ENCODE measurements at places on chromosomes 5 and 9.

- no peak for DNase-seq
Measured at GRCh38 chr5:58314356-58315210, 145.3 kb downstream of the PLK2 start.

GRCh38 chr9:86097510-86098224, 1.7 kb downstream of the GOLM1 start:
- no peak for DNase-seq

- DNase-seq: no peak
Measured at GRCh38 chr9:72581694-72582093, 60.3 kb downstream of the TMC1 start.

GRCh38 chr5:36593867-36594266, 12.5 kb upstream of the SLC1A3 start:
- DNase-seq: no peak

DNA sequence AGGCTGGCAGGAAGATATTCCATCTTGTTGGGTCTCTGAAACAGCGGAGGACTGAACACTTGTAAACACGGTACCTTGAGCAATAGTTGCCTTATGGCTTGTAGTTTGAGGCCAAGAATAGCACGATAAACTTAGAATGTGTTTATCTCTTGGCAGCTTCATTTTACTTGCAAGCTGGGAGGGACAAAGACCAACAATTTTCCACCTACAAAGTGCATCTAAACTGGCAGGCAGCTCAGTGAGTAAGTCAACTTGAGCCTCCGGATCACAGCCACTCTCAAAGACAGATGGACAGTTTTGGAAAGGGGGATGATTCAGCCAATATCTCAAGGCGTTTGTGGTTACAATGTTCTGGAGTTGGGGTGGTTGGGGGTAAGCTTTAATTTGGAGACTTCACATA, 652.6 kb downstream of the CETN3 start:
- DNase-seq: no peak

GRCh38 chr5:111262815-111263214, 38.6 kb downstream of the CAMK4 start:
- no peak for DNase-seq

GRCh38 chr5:112124788-112125187, 294.3 kb downstream of the EPB41L4A start:
- no peak for DNase-seq

GRCh38 chr5:165134155-165134554, 1628.7 kb downstream of the MAT2B start:
- no peak for DNase-seq

- no peak for DNase-seq
Measured at GRCh38 chr5:170368586-170368985, 20.6 kb downstream of the KCNMB1 start.

GRCh38 chr9:76417394-76417793, 23.2 kb upstream of the RFK start:
- DNase-seq: no peak

DNA sequence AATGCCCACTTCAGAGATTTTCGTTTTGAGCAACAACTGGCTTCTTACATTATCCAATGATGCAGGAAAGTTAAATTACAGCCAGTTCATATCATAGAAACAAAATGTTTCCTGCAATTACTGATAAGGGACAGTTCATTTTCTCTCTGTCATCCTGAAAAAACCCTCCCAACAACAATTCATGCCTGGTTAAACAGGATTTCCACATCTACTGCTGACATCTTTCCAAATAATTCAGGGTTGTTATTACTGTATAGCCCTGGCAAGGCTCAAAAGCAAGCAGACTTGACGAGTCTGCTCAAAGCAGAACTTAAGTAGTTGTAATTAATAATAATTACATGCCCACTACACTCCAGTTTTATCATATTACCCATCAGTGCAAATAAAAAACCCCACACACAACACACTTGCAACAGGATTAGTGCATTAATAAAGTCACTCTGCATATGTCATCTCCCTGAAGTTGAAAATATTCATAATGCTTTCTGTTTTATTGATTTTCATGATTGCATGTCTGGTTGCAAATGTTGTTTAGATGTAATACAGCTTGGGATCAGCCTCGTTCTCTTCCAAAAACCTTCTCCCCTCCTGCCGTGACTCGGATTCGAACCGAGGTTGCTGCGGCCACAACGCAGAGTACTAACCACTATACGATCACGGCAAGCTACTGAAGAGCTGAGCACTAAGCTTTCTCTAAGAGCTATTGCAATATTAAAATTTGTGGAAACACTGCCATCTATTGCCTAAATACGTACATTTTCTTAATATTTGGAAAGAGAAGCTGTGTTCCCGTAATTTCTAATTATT, 119.6 kb upstream of the NFIB start:
- DNase-seq: no peak

GRCh38 chr5:79111960-79112702, 522 bp downstream of the BHMT start:
- no peak for DNase-seq

GRCh38 chr5:26737348-26738265, 300.8 kb downstream of the CDH9 start:
- DNase-seq: no peak

DNA sequence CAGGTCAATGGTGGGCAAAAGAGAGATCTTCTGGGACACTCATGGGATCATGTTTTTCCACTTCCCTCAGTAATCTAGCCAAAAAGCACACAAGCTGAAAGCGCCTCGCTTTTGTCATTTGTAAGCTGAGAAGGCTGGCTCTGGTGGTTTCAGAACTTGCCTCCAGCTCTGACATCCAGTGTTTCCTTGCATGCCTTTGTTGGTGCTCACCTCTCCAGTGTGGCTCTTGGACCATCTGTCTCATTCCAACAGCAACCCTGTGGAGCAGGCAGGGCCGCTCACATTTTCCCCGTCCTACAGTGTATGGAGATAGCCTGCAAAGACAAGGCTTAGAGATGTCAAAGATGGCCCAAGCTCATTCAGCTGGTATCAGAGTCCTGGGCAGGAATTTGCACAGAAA, 160.8 kb upstream of the KLF4 start:
- no peak for DNase-seq

DNA sequence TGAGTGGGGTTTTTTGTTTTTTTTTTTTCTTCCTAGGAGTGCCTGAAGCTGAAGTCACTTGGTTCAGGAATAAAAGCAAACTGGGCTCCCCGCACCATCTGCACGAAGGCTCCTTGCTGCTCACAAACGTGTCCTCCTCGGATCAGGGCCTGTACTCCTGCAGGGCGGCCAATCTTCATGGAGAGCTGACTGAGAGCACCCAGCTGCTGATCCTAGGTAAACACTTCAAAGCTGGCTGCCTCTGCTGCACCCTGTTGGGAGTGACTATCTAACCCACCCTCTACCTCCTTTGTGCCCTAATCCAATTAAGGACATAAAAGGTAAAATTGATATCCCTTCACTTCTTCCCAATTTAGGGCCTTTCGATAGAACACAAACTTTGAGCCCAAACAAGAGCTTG, 206.8 kb downstream of the SAXO1 start:
- DNase-seq: no peak

GRCh38 chr9:13993632-13994185, 320.2 kb downstream of the NFIB start:
- DNase-seq: no peak

DNA sequence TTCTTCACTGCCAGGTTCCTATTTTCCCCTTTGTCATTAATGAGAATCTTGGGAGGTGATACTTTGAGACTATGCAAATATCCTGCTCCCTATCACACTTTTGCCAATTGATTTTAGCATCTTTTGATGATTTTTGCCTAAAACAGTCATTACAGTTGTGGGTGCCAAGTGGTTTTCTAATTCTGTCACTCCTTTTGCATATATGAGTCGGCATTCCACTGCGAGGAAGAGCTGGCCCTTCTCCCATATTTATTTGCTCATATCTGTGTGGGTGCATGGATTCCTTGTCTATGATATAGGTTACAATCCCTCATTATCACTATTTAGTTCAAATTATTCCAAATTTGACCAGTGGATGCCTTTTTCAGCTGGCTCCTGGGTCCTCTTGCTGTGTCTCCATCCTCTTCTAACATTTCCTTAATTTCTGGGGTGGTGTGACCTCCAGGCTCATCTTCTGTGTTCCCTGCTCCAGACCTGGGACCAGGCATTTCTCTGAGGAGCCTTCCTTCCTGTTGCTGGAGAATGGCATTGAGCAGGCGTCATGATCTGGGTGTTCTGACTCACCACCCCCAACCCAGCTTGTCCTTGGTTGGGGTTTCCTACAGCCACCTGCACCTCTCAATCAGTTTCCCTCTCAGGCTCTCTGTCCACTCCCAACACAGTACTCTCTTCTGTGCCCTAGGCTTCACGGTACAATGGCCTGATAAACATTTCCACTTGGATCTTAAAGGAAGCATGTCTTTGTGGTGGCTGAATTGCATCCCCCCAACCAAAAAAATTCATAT, 106.7 kb downstream of the NXNL2 start:
- no peak for DNase-seq

GRCh38 chr5:121533814-121534213, 317.9 kb upstream of the FTMT start:
- DNase-seq: no peak

DNA sequence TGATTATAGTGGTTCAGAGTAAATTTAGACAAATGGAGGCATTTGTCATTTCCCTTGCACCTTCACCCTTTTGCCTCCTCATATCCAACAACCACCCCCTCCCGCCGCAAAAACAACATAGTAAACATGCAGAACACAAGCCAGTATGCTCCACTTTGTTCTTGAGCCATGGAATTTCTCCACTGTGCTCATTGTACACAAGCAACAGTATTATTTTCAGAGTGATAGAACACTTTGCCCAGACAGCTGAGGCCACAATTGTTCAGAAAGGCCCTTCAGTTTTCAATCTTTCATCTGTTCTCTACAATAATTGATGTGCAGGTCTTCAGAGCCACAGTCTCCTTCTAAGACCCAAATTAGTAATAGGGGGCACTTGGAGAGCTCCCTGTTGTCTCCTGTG, 272.8 kb upstream of the SLC30A5 start:
- DNase-seq: no peak

DNA sequence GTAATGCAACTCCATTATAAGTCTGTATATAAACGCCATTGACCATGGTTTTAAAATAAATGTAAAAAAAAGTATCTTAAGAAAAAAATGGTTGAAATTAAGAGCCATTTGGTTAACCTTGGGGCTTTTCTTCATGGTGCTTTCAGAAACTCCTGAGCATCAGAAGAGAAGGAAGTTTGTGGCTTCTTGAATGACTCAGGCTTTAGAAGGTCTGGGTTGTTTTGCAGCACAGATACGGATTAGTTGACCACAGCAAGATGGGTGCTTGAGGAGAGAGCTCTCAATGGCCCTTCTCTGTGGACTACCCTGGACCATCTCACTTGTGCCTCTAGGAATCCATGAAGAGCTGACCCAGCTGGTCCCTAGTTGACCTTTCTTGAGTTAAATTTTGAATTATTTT, 189.5 kb downstream of the TMEM38B start:
- no peak for DNase-seq

GRCh38 chr5:115844321-115844817, 2.6 kb downstream of the AP3S1 start:
- no peak for DNase-seq

- DNase-seq: peak; percentile 34
Measured at GRCh38 chr9:129436751-129437625, 183.9 kb downstream of the C9orf50 start.

- no peak for DNase-seq
Measured at GRCh38 chr5:142725231-142726187, 39.6 kb upstream of the FGF1 start.

GRCh38 chr5:158164296-158165047, 305.5 kb upstream of the CLINT1 start:
- DNase-seq: no peak

DNA sequence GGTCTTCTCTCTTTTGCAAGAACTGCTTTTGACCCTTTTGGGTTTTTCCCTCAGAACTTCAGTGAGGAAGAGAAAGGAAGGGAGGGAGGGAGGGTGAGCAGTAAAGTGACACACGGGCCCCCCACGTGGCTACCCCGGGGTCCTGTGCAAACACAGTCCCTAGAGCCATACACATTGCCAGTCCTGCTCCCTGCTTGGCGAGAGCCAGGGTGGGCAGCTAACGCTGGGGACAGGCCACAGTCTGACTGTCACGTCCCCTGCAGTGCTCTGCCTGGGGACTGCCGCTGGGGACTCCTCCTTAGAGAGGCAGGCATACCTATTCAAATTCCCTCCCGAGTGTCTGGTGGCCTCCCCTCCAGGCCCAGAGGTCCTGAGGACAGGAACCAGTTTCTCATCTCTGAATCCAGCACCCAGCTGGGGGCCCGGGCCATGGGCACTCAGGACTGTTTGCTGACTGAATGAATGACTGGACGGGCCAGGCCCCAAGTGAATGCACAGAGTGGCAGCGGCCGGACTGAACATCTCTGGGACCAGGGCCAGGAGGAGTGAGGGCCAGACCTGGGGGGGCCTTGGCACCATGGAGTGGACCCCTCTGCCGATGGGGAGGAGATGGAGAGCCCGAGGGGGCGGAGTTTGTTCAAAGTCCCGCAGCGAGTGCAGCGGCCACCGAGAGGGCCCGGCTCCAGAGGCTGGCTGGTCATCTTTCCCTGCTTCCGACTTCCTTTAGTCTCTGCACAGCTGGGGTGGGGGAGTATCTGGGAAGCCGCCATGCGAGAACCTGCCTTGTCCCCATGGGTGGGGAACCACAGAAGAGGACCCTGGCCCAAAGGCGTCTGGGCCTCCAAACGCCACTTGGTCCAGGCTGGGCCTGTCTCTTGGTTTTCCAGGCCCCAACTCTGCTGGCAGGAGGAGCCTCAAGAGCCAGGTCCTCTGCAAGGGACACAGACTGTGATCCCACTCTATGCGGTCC, 5.8 kb downstream of the CCDC187 start:
- DNase-seq: no peak

DNA sequence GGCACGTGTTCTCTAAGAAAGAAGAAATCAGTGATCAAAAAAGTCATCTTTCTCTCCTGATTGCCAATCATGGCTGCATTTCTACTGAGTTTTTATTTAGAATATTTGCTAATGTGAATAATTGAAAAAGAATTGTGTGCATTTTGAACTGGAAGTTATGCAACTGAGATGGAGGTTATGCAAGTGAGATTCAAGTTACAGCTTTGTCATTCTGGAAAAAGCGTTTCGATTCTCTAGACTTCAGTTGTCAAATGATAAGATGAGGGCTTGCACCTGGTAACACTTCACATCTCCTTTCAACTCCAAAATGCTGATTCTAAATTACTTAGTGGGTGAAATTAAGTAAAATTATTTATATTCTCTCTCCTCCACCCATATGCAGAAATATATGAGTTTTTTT, 36.4 kb downstream of the C6 start:
- no peak for DNase-seq

DNA sequence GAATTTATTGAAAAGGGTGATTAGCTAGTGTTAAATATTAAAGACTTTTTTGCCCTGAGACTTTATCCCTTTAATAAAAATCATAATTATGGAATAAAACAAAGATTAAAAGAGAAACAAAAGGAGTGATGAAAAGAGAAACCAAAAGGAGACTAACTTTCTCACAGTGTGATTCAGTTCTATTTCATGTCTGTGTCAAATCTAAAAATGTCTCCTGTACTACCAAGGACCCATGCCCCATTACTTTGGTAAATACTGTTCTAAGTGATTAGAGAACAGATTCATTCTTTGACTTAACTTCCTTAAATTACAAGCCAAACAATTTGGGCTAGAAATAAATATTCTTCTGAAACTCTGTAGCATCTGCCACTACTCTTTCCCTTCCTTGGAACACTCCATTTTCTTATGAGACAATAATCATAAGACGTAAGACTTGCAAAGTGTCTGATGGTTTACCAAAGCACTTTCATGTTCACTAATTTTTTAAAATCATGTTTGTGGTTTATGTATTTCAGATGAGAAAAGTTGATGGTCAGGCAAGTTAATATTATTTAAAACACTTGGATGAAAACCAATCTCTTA, 319.0 kb downstream of the EBF1 start:
- no peak for DNase-seq

GRCh38 chr5:31768046-31768445, 129.1 kb downstream of the PDZD2 start:
- DNase-seq: no peak

GRCh38 chr5:82521431-82522051, 243.4 kb upstream of the RPS23 start:
- no peak for DNase-seq
